BJ (cell line): ENCODE measurements at places on chromosomes 5 and 9. TPM values are rescaled to one million over a fixed set of nuclear protein-coding genes. Genes with fewer than 3 reads are reported as not detected.

AK3 gene
- 30.1 and 46.1 TPM in 2 replicates for polyA plus RNA-seq

PTBP3 gene
- polyA plus RNA-seq, result 36.8 and 44.4 TPM in 2 replicates

SCAI gene
- 2.0 and 4.4 TPM in 2 replicates for polyA plus RNA-seq

SLC9A3 gene
- polyA plus RNA-seq, result 0.98 and 1.2 TPM in 2 replicates

DNA sequence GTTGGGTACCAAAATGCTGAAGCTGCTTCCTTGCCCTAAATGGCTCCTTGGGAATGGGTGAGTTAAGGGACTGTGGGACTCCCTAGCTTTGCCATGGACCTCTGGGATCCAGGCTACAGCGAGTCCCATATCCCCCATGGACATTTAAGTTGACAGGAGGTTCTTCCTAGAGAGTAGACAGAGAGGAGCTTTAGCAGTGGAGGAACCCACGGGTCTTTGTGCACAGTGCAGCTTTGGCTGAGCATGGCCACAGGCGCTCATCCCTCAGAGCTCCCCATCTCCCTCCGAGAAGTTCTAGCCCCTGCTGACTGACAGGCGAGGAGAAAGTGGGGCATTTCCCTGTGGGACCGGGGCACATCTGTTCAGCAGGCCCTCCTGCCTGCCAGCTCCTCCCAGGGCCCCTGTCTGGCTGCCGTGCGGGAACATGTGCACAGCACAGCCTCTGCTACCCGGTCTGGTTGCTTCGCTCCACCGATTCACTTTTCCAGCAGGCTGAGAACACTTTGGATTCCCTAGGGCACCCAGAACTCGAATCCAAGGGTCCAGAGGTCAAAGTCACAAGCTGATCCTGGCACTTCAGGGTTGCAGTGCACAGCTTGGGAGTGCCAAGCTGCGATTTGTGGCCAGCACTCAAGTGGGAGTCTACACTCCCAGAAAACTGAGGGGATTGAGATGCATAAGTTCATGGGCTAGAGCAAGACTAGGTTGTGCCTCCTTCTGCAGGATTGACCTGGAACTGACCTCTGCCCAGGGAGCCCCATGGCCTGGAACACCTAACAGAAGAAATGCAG lies 40.6 kb upstream of the DMRTA1 start:
- no peak for DNase-seq

- peak; percentile 51 for DNase-seq
Measured at GRCh38 chr5:143551820-143552251, 148.3 kb upstream of the NR3C1 start.

GRCh38 chr5:160023908-160024630 lies 15.1 kb downstream of the TTC1 start:
- no peak for DNase-seq

DNA sequence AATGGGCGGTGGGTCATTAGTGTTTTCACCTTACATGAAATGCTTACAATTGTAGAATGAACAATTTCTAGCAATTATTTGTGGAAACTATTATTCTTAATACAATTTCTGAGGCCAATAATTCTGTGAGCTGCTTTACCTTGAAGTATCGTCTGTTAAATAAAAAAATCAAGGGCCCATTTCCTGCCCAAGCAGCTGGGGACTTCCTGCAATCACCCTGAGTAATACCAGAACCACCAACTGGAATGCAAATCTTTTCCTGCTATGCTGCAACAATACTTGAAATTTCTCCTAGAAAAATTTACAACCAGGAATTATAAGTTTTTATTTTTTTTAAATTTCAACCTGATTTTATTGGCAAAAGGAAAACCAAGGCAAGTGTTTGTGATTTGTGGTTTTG lies 52.6 kb downstream of the ADAMTS16 start:
- DNase-seq, result no peak

GRCh38 chr9:134811079-134811672 lies 69.4 kb upstream of the FCN2 start:
- no peak for DNase-seq

DNA sequence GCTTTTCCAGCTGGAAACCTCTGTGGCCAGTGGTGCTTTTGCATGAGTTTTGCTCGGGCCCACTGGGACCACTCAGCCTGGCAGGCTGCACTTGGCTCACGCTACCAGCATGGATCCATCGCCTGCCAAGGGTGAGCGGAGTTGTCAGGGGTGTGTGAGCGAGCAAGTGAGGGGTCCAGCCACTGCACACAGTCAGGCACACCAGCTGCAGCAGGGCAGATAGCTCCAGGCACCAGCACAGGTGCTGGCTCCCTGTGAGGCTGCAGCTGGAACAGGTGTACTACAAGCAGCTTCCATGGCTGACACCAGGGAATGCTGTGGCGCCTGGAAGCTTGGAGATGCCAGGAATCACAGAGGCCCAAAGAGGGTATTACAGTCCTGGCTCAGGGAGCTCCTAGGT lies 391.2 kb upstream of the SGCD start:
- no peak for DNase-seq

DNA sequence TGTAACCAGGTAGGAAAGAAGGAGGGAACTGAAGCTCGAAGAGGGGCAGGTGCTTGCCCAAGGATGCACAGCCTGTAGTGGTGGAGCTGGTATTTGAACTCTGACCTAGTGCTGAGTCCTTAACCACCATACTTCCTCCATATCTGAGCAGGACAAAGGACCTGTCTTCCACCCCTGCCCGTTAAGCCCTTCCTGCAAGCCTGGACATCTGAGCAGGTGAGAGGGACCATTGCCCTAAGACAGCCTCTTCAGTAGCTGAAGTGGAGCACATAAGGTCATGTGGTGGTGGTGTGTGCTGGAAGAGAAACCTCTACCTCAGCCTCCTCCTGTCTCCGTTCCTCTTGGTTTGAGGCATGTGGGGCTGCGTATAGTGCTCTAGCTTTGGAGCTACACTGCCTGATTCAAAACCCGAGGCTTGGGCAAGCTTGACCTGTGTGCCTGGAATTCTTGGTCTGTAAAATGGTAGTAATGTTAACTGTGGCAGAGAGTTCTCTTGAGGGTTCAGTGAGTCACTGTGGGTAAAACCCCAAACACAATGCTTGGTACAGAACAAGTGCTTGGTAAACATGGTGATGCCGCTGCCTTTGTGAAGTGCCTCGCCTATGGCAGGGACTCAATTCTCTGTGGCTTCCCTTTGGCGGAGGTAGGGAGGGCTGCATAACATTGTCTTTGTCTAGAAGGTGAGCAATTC lies 7.4 kb downstream of the GALNT10 start:
- DNase-seq, result no peak

- DNase-seq, result no peak
Measured at GRCh38 chr5:26690511-26690910, 347.9 kb downstream of the CDH9 start.

DNA sequence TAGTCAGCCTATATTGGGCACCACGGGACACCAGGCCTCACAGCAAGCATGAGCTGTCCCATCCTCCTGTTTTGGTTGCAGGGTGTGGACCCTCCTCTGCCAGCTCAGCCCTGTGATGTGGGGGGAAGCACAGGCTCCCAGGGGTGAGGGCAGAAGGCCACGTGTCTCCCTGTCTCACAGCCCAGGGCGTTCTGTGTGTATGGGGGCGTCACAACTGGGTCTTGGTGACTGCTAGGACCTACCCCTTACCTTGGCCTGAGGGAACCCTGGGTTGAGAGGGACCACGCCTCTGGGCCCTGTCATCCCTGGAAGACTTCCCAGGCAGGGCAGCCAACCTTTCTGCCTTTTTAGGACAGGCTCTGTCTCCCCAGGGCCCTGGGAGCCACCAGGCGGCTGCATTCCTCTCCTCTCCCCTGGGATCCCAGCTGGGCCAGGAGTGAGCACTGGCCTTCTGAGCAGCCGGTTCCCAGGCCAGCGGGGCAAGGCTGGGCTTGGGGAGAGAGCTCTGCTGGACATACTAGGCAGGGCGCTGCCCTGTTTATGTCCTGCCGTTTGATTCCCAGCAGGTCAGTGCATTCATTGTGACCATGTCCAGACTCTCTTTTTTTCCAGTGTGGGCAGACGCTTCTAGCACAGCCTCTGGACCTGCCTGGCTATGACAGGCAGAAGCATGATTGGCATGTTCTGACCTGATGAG lies 97.4 kb downstream of the DAB2IP start:
- no peak for DNase-seq

DNA sequence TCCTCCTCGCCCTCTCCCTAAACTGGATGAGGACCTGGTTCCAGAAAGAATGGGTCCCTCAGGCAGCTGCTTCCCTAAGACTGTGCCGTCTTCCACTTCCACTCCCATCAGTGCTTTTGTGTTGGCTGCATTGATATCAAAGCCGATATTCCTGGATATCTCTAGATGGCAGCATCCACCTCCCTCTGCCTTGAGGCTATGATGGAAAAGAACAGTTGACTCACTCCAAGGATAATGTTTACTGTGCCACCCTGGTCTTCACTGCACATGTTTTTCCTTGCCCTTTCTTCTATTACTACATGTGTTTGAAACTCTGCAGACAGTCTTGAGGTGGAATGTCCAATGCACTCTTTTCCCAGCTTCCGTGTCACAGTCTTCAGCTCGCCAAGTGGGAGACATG lies 211.6 kb downstream of the MAST4 start:
- no peak for DNase-seq

- no peak for DNase-seq
Measured at GRCh38 chr5:150213530-150213929, 23.7 kb downstream of the SLC6A7 start.

DNA sequence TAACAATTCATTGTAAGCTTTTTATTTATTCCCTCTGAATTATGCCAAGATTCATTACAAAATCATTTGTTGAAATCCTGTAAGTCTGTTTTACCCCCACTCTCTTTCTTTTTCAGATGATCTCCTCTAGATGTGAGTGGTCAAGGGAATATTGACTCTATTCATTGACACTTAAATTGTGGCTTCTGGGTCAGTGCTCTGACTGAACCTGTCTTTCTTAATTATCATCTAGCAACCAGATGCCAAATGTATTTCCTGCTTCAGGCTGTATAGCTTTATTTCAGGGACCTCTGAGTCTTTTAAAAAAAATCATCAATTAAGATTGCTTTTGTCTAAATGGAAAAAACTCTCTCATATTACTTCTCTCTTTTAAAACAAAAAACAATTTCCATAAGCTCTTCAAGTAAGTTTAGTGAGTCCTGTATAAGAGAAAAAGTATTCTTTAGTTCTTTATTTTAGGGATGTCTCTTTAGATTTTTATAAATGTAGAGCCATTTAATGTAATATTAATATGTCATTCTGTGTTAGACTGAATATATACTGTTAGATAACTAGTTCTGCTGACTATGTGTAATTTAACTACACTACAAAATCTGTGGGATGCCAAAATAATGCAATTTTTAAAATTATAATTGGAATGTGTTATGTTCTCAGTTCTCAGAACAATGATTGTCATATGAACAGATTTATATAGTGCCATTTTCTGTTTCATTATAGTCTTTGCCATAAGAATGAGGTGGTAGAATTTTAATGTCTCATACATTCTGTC lies 645.8 kb upstream of the EDIL3 start:
- DNase-seq, result no peak

DNA sequence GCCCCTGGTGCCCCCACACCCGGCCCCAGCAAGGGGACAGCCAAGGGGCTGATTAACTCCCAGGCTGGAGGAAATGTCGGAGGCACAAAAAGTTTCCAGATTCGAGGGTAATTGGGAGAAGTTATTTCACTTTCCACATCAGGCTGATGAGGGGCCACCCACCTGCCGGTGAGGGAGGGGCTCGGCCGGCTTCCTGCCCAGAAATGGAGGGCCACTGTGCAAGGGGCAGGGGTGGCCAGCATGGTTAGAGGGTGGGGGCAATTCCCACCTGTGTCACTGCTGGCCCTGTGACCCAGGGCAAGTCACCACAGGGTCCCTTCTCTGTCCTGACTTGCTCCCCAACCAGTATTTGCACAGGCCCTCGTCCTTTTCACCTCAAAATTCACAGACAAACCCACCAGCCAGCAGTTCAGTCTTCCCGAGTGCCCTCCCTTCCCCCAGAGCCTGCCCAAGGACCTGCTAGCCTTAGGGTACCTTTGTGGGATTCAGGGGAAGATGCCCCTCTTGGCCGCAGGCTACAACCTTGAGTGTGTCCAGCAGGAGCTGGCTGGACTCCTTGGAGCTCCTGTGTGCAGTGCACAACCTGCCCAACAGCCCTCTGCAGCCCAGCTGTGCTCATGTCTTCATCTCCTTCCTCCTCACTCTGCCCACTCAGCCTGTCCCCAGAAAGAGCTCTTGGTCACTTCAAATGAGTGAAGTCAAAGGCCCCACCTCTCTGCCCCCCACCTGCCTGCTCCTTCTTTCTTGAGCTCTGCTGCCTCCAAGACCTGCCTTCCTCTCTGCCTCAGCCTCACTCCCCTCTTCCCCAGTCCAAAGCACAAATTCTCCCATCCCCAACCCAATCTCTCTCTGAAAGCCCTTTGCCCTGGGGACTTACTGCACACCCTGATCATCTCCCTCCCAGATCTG lies 130.5 kb downstream of the BARX1 start:
- no peak for DNase-seq

GRCh38 chr9:114085387-114085789 lies 7.3 kb upstream of the AMBP start:
- DNase-seq, result no peak

GRCh38 chr9:129235931-129236331 lies 57.9 kb upstream of the IER5L start:
- no peak for DNase-seq

DNA sequence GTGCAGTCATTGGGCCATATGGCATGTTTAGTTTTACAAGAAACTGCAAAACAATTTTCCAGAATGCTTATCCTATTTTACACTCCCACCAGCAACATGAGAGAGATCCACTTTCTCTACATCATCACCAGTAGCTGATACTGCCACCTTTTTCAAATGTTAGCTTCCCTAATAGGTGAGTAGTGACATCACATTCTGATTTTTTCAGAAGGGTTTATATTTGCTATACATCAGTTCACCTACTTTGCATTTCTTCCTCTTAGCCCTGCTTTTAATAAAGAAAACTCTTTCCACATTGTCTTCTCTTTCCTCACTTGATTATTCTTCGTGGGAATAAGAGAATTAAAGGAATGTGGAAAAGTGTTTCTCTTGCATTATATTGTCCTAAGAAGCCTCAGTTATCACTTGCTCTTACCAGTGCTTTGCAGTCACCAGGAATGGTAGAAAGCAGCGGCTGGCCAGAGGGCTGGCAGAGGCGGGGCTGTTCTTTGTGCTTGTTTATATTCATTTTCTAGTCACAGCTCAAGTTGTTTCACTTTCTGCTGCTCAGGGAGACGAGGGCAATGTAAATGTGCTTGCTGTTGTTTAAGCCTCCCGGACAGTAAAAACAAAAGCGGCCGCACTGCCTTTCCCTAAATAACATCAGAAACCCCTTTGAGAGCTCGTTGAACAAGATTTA lies 164.8 kb downstream of the HSD17B3 start:
- no peak for DNase-seq

- DNase-seq, result peak; percentile 90
Measured at GRCh38 chr5:10828241-10828640, 67.2 kb upstream of the DAP start.

GRCh38 chr9:27864644-27865438 lies 291.6 kb upstream of the C9orf72 start:
- no peak for DNase-seq

GRCh38 chr5:171578049-171578828 lies 158.8 kb downstream of the FGF18 start:
- DNase-seq, result no peak

DNA sequence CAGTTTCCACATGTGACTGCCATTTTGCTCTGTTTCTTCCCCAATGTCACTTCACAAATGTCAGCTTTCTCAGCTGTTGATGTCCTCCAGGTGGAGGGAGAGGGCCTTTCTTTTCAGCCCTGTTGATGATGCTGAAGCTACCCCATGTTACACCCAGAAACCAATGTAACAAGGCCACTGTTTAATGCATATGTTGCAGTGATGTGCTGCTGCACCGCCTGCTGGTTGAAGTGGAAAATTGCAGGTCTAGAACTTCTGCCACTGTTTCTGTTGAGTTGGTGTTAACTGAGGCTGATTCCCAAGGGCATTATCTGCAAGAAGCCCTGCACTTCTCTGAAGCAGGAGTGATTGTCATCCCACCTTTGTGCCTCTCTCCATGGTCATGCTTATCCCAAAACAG lies 428.4 kb downstream of the KDM4C start:
- DNase-seq, result no peak
